ENCODE measurements at places on chromosomes 5 and 9. TPM values are rescaled to one million over a fixed set of nuclear protein-coding genes. Genes with fewer than 3 reads are reported as not detected.

The C5orf58 gene
- total RNA-seq: not detected

The SETX gene
- 57.8 TPM for total RNA-seq

The REEP2 gene
- total RNA-seq: 11.2 TPM

The NR2F1 gene
- total RNA-seq: 10.2 TPM

The MLANA gene
- total RNA-seq: not detected

The C9orf152 gene
- total RNA-seq: not detected

The C9orf153 gene
- total RNA-seq: 0.98 TPM

The ATOX1 gene
- 51.4 TPM for total RNA-seq

The LURAP1L gene
- total RNA-seq: 25.4 TPM

Data from smooth muscle cell of the pulmonary artery (primary cell).